ENCODE measurements at places on chromosomes 4 and X.

GRCh38 chr4:155666344-155667221 is at the start of gene GUCY1A1:
GUCY1A1 (plus strand) TSS chr4:155666848; CDS start chr4:155696868, 30,020 bp downstream.
- no peak for DNase-seq

DNA sequence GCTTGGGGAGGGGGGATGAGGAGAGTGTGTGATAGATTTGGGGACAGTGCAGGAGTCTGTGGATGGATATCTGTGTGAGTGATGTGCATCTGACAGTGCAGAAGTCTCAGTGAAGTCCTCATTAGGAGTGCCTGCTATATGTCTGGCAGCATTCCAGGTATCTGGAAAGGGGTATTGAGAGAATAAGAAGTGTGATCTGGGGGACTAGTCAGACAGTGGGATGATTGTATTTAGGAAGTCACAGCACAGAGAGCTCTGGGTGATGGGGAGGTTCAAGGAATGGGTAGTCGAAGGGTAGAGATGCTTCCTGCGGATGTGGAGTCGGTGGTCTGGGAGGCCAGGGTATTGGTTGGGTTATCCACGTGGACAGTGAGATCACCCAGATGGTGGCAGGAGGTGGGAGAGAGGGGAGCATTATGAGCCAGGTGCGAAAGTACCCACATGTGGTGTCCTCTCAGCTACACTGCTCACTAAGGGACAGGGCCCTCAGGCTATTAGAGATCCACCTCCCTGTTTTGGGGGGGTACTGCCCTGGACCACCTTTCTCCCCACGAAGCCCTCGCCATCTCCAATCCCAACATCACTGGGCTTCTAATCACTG is 9.8 kb downstream of the MAGED2 start:
- DNase-seq, result no peak

GRCh38 chr4:110626532-110627153 is 3.8 kb upstream of the PITX2 start:
- DNase-seq, result no peak

DNA sequence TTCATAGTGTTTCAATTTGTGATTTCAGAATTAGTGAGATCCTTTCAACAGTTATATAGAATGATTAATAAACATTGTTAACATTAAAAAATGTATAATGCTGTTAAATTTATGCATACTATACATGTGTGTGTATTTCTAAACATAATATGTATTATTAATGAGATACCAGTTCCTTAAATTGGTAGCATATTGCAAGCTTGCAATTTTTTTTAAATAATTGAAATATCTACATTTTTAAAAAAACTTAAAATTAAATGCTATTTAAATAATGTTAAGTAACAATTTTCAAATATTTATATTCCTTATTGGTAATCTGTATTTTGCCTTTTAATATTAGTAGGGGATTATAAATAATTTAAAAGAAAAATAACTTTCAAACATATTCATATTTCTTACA is 1479.5 kb upstream of the PCDH7 start:
- no peak for DNase-seq

DNA sequence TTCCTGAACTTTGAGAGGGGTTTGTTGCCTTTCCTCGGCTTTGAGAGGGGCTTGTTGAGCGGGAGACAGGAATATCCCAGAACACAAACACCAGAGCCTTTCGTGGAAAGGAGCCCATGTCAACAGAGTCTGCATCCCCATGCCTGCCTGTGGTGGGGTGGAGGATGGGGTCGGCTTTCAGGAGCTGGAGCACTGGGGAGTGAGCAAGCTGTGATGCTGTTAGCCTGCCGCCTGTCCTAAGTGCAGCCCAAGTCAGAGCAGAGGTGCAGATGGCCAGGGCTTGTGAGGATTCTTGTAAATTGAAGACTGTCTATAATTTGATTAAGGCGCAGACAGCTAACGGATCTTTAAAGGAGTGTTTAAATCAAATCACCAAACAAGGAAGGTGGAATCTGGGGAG is 103.3 kb upstream of the ANK2 start:
- no peak for DNase-seq

GRCh38 chr4:7652451-7652881 is 217.7 kb upstream of the PSAPL1 start:
- no peak for DNase-seq

DNA sequence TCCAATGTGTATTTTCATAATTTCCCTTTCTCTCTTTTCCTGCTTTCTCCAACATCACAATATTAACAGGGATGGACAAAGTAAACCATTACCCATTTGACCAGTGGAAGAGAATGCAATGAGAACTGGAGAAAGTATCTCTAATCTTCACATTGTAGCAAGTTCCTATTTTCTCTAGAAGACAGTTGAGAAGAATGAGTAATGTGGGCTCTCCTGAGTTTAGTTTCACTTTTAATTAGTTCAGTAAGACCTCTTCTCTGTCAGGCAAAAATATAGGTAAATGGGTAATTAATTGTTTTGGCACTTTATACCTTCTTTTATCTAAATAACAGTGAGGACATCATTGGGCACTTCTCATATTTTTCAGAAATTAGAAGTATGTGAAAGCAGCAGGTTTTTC is 602.0 kb downstream of the GLUD2 start:
- DNase-seq, result no peak

All from BJ (cell line).